Stimulated activated CD8-positive, alpha-beta memory T cell treated with anti-CD3 and anti-CD28 coated beads, Interleukin-15, amount 100 ng/mL, for 4 hours (primary cell): ENCODE measurements at places on chromosomes 4 and X.

DNA sequence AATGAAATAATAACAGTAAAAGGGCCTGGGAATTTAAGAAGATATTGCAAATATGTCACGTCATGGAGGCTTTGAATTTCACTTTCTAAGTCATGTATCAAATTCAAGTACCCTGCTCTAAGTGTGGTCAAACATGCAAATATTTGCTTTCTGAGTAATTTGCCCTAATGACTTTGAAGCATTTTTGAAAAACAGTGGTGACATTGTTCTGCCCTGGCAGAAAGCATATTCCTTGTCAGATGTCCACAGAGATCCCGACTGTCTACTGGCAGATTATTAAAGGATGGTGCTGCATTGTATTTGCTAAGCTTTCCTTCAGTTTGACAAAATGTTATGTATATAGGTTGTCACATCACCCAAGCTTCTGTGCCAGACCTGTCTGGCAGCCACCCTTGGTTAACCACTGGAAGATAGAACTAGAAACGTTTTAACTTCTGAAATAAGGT is 92.5 kb downstream of the ANK2 start:
- DNase-seq: no peak

DNA sequence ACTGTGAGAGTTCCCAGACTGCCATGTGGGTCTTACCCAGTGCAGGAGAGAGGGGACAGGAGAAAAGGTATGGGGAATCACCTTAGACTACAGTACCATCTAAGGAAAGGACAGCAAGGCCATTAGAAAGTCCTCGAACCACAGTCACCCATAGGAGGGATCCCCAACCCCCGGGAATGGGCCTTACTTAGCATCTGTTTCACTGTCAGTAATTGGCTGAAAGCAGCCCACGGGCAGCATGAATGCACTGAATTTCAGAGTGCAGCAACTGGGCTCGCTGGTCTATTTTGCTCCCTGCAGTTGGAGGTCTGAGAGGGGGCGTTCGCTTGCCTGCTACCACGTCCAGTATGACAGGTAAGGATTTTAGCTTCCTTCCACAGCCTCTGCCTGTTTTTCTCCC is 50.4 kb upstream of the KLHL8 start:
- DNase-seq: no peak

DNA sequence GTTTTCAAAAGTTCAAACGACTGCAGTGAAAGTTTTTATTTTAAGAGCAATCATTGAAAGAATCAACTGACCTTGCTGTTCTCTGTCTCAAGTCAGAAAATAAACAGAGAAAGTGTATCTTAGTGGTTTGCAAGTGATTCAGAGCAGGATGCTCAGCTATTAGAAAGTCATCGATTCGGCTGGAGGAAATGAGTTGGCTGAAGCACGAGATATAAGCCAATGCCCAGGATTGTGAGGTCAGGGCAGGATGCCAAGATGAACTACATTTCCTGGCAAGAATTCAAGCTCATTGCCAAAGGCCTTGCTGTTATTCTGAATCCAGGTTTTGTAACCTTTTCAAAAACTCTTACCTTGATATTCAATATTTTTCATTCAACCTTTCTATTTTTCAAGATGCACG is 541.4 kb upstream of the BOD1L1 start:
- no peak for DNase-seq

DNA sequence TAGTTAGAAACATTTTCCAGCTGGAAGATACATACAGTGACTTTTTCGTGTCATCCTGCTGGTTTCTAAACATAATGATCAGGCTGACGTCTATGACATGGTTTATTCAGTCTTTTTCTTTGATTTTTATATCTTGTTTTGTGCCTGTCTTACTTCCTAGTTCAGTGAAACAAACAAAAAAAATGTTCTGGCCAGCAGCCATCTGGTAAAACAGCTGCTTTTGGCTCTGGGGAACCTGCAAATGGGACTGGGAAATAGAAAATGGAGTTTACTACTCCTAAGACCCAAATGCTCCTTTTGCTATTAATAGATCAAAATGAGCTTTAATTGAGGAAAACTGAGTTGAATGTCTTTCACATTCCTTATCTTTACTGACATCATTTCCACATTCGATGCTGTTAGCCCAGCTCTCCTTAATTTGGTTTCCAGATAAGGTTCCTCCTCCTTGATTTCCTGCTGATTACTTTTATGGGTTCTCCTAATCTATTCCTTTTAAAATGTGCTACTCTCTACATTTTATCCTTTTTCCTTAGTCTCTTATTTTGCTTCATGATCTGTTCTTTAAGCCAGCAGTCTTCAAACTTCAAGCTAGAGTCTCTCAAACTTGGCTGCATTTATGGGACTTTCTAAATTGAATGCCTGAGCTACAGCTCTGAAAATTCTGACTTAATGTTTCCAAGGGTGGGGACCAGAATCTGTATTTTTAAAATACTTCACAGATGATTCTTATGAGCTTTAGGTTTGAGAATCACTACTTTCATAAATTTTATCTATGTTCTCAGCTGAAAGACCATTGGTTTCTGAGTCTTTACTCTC is 499.5 kb downstream of the ANKRD50 start:
- DNase-seq: no peak

GRCh38 chr4:142211444-142211843 is 575.1 kb downstream of the IL15 start:
- no peak for DNase-seq

DNA sequence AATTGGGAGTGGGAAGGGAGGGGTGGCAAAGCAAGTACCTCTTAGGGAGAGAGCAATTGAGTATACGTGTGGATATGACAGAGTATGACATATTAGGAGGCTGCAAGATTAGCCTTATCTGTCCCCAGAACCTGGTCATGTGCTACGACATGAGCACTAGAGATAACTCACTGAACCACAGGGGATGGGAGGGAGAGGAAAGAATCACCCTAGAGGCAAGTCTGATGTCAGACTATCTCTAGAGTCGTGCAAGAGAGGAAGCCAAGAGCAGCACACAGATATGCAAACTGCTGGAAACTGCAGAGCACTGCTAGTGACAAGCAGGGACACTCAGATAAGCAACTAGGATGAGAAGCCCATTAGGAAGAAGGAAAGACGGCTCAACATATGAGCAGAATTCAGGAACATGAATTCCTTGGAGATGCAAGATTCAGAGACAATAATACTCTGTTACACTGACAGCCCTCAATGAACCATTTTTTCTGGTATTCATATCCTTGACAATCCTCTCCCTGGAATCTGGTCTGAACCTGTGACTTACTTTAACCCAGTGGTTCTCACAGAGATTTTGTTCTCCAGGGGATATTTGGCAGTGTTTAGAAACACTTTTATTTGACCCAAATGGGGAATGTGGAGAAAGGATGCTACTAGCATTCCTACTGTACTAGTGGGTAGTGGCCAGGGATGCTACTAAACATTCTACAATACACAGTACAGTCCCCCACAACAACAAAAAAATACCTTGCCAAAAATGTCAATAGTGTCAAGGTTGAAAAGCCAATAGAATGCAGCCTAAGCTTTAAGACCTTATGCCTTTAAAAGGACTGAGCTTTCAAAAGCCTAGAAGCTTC is 84.0 kb upstream of the BMP2K start:
- DNase-seq: no peak

DNA sequence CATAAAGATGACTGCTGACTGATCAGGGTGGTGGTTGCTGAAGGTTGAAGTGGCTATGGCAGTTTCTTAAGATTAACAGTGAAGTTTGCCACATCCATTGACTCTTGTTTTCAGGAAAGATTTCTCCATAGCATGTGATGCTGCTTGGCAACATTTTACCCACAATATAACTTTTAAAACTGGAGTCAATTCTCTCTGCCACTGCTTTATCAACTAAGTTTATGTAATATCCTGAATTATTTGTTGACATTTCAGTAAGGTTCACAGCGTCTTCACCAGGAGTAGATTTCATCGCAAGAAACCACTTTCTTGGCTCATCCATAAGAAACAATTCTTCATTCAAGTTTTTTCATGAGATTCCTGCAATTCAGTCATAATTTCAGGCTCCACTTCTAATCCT is 166.5 kb upstream of the SPRY1 start:
- no peak for DNase-seq

DNA sequence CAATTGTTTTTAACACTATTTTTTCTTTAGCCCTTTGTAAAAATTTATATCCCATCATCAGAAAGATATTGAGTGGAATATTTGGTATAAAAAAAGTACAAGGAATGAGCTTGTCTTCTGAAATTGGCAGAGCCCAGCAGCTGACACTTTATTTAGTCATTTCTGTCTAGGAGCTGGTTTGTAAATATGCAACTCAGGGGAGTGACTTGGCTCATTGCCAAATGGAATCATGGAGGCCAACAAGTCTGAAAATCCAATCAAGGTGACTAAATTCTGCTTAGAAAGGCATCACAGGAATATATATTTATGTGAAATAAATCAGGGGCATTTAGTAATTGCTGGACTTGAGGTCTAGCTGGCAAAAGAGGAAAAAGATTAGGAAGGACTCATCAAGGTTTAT is 74.4 kb downstream of the OTC start:
- DNase-seq: no peak

GRCh38 chr4:17761062-17761461 is 20.4 kb downstream of the FAM184B start:
- DNase-seq: no peak

GRCh38 chr4:184793735-184794355 is 31.9 kb downstream of the ACSL1 start:
- no peak for DNase-seq

- no peak for DNase-seq
Observed at GRCh38 chr4:45568694-45569093, 555.2 kb downstream of the GABRG1 start.

DNA sequence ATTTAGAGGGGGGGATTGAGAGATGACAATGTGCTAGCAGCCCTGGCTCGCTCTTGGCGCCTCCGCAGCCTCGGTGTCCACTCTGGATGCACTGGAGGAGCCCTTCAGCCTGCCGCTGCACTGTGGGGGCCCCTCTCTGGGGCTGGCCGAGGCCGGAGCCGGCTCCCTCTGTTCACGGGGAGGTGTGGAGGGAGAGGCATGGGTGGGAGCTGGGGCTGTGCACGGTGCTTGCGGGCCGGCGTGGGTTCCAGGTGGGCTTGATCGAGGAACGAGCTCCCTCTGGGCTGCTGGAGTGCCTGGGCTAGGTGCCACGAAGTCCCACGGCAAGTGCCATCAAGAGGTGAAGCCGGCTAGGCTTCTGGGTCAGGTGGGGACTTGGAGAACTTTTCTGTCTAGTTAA is 6.9 kb downstream of the C4orf46 start:
- no peak for DNase-seq

DNA sequence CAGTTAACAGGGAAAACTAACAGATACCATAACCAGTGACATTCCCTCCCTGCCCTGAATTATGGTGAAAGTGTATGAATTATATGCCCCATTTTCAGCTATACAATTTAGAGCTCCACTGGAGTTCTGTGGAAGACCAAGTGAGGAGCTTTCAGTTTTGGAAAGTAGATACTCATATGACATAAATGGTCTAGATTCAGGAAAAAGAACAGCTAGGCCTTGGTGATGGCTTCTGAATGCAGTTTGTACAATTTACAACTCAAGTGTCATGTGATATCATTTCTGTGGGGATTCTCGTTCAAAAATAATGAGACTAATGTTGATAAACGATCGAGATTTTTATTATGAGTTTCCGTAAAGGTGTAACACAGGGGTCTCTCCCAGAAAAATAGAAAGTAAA is 8.2 kb upstream of the SEC24B start:
- no peak for DNase-seq

DNA sequence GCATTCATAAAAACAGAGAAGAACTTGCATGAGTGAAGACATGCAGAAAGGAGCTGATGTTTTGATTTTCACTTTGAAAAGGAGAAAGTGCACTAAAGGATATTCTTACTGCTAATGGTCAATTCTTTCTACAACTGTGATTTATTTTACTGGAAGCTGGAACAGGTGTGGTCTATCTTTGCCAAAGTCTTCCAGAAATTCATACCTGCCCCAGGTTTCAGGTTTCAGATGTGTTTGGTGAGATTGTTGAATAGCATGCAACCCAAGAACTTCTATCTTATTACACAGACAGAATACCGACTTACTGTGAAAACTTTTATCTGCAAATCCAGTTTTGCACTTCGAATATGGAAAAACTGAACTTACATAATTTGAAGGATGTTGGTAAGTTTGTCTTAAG is 388.3 kb downstream of the PDGFC start:
- DNase-seq: no peak

- no peak for DNase-seq
Observed at GRCh38 chr4:16859031-16859430, 39.4 kb downstream of the LDB2 start.
